ENCODE measurements at places on chromosomes 11 and 22.

GRCh38 chr22:46107089-46107664 is 43.1 kb upstream of the PPARA start:
- no peak for DNase-seq

DNA sequence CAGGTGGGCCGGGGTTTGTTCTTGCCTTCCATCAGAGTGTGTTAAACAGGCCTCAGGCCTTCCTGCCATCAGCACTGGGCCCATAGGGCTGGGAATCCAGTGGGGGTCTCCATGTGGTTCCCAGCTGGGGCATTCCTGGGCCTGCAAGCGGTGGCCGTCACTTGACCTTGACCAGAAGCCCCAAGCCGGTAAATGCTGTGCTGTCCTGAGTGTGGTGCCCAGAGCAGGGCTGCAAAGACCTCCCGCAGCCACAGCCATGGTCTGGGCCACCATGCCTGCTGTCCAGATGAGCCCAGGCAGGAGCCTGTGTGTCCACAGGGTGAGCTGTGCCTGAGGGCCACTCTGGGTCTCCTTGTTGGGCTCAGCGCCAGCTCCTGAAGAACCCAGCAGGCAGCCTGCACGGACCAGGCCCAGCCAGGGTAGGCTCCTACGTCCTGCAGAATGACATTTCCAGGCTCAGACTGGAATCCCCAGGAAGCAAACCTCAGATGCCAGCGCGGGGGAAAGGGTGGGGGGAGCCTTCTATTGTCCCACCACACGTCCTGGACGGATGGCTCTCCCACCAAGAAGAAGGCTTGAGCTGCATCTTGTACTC is 117.3 kb downstream of the KCNQ1OT1 start:
- no peak for DNase-seq

DNA sequence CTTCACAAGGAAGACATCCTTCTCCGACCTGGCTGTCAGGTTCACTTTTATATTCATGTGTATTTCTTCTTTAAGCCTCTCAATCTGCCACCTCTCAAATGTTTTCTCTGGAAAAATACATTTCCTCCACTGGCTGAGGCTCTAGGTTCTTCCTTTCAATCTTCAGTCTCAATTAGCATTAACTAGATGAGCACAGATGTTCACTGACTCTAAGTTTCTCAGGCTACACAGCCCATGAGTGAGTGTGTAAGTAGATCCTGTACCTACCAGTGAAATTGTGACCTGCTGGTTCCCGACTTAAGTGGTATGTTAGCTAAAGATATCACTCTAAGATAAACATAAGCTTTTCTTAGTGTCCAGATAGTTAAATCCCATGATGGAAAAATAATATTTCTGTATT is 206.9 kb downstream of the ADAMTS15 start:
- DNase-seq, result no peak

DNA sequence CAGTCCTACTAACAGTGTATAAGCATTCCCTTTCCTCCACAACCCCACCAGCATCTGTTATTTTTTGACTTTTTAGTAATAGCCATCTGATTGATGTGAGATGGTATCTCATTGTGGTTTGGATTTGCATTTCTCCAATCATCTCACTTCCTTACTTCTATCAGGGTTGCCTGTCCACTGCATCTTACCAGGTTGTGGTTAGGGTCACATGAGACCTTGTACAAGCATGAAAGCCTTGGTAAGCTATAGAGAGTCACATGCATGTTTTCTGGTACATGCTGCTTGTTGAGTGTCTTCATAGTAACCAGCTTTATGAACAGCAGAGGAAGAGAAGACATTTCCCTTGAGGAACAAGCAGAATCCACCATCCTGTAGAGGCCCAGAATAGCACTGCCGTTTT is 102.9 kb upstream of the PAX6 start:
- DNase-seq, result no peak

- DNase-seq, result no peak
Observed at GRCh38 chr11:87866951-87867350, 308.3 kb downstream of the RAB38 start.
